HL-60 (cell line): ENCODE measurements at places on chromosomes 2 and 18.

DNA sequence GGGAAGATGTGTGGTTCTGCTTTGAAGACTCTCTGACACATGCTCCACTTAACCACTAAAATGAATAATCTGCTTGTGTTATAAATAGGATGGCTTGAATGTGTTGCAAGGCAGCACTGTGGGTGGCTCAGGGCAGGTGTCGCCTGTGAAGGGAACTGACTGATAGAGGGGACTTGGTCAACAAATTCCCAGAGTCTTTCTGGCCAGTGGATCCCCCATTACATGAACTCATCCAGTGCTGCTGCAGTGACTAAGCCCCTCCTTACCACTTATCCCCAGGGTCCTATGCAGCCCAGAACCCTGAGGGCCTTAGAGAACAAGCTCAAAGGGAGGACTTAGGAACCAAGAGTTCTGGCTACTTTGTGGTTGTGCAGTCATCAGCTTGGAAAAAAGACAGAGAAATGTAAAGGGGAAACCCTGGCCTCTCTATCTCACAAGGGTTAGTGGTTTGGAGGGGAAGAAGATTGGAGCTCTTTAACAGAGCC, 226.2 kb upstream of the TNP1 start:
- DNase-seq = no peak

GRCh38 chr2:239000500-239001073, 152.7 kb downstream of the TWIST2 start:
- no peak for DNase-seq

DNA sequence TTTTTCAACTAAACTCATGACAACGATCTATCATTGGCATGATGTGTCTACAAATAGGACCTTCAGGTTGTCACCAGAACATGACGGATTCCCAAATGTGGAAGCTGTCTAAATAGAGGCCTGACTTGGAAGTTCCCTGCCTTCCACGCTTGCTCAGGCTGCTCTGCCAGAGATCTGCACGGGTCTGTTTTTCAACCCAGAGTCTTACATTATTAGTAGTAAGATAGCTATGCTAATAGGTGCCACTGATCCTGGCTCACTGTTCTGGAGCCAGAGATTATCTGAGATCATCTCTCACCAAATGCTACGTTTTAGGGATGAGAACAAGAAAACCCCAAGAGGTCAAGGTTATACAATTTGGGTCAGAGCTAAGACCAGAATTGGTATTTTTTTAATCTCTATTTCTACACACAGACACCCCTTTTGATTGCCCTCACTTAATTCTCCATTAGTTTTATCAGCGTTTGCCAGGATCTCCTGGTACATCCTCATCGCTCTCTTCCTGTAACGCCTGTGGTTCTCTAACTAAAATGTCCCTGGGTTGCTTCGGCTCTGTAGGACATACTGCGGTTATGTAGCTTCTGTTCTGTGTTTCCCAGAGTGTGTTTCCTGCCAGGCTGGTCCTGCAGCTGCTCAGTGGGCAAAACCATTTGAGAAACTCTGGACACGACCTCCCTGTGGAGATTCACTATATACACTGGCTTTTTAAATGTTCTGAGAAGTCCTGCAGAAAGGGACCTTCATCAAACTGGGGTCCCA, 5.7 kb downstream of the CDC42EP3 start:
- no peak for DNase-seq

GRCh38 chr2:238854246-238854645, 6.4 kb downstream of the TWIST2 start:
- DNase-seq = no peak

DNA sequence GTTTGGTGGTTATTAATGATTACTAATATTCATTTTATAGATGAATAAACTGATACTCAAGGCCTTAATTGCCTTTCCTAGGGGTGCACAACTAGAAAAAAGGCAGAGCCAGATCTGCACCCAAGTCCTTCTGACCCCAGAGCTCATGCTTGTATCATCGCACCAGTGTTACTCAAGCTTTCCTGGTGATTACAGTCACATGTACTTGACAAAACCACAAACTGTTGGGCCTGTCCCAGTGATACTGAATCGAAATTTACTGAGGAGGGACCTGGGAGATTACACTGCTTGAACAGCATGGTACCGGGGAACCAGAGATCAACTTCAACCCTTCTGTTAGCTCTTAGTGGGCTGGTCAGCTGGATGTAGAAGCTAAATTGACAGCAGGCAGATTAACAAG, 33.7 kb downstream of the FASTKD2 start:
- peak; percentile 21 for DNase-seq

- DNase-seq = no peak
These were observed 37.6 kb upstream of the SLC4A10 start for GRCh38 chr2:161586517-161587167.

DNA sequence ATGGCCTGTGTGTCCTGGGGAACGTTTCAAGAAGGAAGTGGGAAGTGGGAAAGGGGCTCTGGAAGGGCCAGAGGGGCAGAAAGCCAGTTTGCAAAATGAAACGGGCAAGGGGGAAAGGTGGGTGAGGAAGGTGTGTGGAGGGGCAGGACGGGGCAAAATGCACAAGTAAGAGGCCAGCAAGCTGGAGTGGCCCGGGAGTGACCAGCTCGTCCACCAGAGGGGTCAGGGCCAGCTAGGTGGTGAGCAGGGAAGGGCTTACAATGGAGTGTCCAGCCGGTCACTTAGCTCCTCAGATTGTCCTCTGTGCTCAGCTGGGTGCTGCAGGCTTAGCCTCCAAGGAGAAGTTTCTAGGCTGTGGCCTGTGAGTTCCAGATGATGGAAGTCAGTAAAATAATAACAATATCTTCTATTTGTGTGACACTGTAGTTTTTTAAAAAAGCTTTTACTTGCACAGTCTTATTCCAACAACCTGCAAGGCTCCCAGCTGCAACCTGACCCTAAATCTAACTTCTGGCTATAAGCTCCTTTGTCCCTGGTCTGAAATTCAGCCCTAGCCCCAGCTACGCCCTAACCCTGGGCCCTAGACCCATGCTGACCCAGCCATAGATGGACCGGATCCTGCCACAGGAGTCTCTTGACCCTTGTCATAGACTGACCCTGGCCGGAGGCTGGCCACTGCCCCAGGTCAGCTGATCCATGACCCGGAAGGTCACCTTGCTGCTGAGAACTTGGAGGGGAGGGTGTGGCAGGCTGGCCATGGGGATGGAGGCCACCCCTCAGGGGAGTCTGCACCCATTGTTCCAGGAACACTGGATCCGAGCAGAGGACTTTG, 29.2 kb downstream of the MYO7B start:
- DNase-seq = no peak

GRCh38 chr2:5410991-5411700, 281.0 kb upstream of the SOX11 start:
- no peak for DNase-seq

DNA sequence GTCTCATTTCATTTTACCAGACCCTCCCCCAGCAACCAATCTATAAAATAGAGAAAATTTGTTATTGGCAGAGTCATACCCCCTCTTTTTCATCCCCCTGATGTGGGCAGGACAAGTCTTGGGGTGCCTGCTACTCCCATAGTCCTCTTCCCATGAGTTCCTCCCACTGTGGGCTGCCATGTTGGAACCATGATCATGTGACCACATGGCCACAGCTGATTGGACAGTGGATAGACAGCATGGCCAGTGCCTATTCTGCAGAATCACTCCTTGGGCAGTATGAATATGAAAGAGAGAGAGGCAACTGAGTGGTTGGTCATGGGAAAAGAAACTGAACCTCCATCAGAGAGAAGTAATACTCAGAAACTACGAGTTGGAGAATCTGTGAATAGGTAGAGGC, 84.9 kb downstream of the PDCL3 start:
- DNase-seq = no peak

- no peak for DNase-seq
These were observed 22.0 kb upstream of the HNMT start for GRCh38 chr2:137942037-137942832.

GRCh38 chr18:40473221-40474029, 1481.6 kb upstream of the PIK3C3 start:
- no peak for DNase-seq

GRCh38 chr2:236661061-236661761, 91.6 kb downstream of the ACKR3 start:
- no peak for DNase-seq

DNA sequence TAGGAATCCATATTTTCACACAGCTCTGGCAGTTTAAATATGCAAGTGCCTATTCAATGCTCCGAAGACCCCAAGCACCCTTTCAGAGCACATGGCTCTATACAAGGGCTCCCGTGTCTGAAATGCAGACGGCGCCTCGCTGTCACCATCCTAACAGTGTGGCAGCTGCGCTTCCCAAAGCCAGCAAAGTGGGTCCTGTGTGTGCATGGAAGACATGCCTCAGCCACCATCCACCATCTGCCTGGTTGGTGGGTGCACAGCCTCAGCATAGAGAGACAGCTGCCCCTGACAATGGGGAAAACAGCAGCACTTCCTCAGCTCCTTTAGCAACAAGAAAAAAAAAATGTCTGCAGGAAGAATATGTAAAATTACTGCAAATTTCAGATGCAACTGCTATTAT, 218.1 kb downstream of the SP3 start:
- DNase-seq = no peak

DNA sequence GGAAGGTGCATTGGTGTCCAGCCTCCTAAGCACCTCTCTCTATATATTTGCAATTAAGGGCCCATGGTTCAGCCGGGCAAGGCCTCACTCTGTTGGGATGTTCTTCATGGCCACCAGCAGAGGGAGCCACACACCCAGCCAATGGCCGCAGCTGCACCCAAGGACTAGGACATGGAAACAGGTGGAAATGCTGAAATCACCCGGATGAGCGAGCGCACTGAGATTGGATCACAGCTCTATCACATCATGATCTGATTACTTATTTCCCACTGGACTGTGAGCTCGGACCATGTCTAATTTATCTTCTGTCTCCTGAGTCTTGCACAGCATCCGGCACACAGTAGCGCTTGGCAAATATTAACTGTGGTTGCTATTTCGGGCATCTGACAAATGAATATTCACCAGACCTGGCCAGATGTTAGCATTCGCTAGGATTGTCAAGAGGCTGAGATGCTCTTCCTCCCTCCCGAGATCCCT, 31.2 kb downstream of the KIF3C start:
- DNase-seq = peak; percentile 65

DNA sequence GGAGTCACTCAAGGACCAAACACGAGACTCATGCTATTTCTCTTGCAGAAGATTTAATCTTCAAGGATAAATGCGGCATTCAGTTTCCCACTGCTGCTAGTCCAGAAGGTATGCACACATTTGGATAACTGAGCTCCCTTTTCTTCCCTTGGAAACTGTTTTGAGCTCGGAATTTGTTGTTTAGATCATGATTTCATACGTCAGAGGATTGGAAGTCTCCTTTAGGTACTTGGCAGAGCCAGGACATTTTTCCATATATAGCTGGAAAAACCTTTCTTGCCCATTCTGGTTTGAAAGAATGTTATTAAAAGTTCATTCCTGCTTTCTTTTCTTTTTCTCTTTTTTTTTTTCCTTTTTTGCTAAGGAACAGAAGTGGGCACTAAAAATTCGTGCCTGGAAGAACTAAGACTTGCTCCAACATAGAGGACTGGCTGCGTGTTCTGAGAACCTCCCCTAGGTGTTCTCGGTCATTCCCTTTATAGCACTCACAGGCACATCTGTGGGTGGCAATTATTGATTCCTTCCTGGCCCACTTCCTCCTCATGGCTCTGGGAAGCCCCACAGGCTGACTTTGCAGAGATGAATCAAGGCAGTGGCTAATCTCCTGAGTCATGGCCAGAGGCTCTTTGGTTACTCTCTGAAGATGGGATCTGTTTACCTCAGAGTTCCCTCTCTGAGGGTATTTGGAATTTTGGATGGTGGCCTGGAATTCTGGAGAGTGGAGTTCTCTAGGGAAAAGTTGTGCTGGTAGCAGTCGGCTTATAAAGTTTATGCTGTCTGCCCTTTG, 104.8 kb downstream of the PLCL1 start:
- DNase-seq = no peak

DNA sequence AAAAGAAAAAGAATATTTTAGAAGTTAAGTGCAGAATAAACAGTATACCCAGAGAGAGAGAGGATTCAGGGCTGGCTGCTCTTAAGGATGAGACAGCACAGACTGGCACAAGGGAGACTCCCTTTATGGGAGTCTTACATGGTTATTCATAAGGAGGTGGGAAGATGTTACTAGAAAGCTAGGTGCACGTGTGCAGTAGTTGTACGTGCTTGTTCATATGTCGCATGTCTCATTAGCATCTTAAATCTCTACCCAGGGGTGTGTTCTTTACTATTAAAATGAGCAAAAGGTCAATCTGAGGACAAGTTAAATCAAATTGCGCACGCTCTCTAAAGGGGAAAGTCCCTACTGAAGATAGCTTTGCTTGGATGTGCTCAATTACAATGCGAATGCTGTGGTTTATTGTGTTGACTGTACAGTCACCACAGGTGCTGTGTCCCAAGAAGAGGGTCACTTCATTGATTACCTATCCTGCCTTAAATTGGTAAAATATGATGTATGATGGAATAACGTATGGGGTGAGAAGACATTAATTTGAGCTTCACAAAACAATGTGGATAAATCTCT, 368.0 kb upstream of the SPHKAP start:
- DNase-seq = no peak

- no peak for DNase-seq
These were observed 1.0 kb upstream of the ZNF532 start for GRCh38 chr18:58863539-58864145.

DNA sequence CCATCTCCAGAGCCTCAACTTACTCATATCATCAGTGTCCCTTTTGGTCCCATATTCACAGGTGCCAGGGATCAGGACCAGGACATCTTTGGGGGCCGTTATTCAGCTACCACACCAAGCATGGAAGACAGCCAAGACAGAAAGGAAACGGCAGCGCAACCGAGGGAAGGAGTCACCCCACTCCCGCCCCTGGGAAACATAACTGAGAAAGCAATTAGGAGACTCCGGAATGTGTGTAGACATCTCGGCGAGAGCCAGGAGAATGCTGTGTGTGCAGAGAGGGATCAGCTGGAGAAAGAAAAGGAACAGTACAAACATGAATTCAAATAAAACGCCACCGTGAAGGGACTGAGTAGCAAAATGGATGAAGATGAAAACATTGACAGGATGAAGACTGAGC, 13.4 kb upstream of the BOK start:
- no peak for DNase-seq

- no peak for DNase-seq
These were observed 246.5 kb downstream of the GBX2 start for GRCh38 chr2:235921508-235922191.

- no peak for DNase-seq
These were observed 6.2 kb upstream of the POU3F3 start for GRCh38 chr2:104847586-104848160.

GRCh38 chr2:8680822-8681760, 765 bp upstream of the ID2 start:
- peak; percentile 30 for DNase-seq

DNA sequence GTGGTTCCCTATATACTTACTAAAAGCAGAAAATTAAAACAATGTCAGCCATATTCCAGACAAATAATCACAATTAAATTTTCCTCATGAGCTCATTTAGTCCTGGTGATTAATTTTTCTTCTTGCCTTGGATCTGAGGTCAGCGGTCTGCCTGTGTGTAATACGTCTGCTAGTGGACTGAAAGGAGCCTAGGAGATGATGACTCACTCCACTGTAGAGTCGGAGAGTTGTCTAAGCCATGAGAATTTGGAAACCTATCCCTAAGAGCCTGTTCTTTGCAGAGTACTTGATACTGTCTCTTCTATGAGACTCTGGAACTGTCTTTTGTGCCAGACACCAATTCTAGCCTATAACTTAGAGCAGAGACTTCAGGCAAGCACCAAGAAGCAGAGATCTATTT, 94.2 kb upstream of the RAB27B start:
- no peak for DNase-seq

- no peak for DNase-seq
These were observed 1.3 kb downstream of the KCMF1 start for GRCh38 chr2:84972207-84972783.
